A549 treated with Hydrocortisone at 1 μM for 4 hours (cell line): ENCODE measurements at places on chromosomes 7 and 10. TPM values are rescaled to one million over a fixed set of nuclear protein-coding genes. Genes with fewer than 3 reads are reported as not detected.

OR2A5 gene
- not detected in 5 replicates for total RNA-seq

ATXN7L1 gene
- total RNA-seq, result 5.3 to 6.2 TPM (median 5.4 TPM) in 5 replicates

SLC16A9 gene
- 0.08 to 0.13 TPM (median 0.12 TPM) in 5 replicates for total RNA-seq

CALHM1 gene
- total RNA-seq, result not detected in 5 replicates

ABCC2 gene
- 111 to 137 TPM (median 117 TPM) in 5 replicates for total RNA-seq

VAX1 gene
- total RNA-seq, result 1.3 to 1.6 TPM (median 1.5 TPM) in 5 replicates

TMEM106B gene
- 28.7 to 38.2 TPM (median 33.8 TPM) in 5 replicates for total RNA-seq

TMEM229A gene
- not detected in 5 replicates for total RNA-seq

GOT1 gene
- 35.0 to 40.0 TPM (median 38.4 TPM) in 5 replicates for total RNA-seq

SPAM1 gene
- not detected in 5 replicates for total RNA-seq

ATG9B gene
- total RNA-seq, result 0.34 to 1.1 TPM (median 0.70 TPM) in 5 replicates

GIGYF1 gene
- 14.9 to 18.4 TPM (median 16.5 TPM) in 5 replicates for total RNA-seq

AQP1 gene
- total RNA-seq, result 0.37 to 0.52 TPM (median 0.45 TPM) in 5 replicates

HILPDA gene
- total RNA-seq, result 23.0 to 25.8 TPM (median 25.6 TPM) in 5 replicates

TRIM50 gene
- total RNA-seq, result not detected in 5 replicates

VSIR gene
- 30.8 to 38.0 TPM (median 36.7 TPM) in 5 replicates for total RNA-seq

OGDH gene
- total RNA-seq, result 26.4 to 36.1 TPM (median 29.9 TPM) in 5 replicates

SPDYE2B gene
- not detected in 5 replicates for total RNA-seq

PIP gene
- total RNA-seq, result 0.35 to 0.64 TPM in 2 of 5 replicates, not detected in the others

OR9A4 gene
- not detected in 5 replicates for total RNA-seq

INPP5A gene
- 12.3 to 14.1 TPM (median 12.8 TPM) in 5 replicates for total RNA-seq

ADK gene
- 31.6 to 36.1 TPM (median 33.1 TPM) in 5 replicates for total RNA-seq

NKX1-2 gene
- total RNA-seq, result 0.03 TPM in 4 of 5 replicates, not detected in the other

PDZD7 gene
- 0.67 to 1.1 TPM (median 0.77 TPM) in 5 replicates for total RNA-seq

SPDYE3 gene
- not detected in 5 replicates for total RNA-seq

MDFIC gene
- 14.9 to 23.1 TPM (median 18.5 TPM) in 5 replicates for total RNA-seq

ZNF365 gene
- total RNA-seq, result 0.83 to 1.2 TPM (median 1.0 TPM) in 5 replicates

NXPH1 gene
- total RNA-seq, result not detected in 5 replicates

COL26A1 gene
- total RNA-seq, result 0.41 to 0.67 TPM (median 0.59 TPM) in 5 replicates

ITPRID1 gene
- total RNA-seq, result not detected in 5 replicates

SEMA3E gene
- 1.4 to 2.7 TPM (median 2.3 TPM) in 5 replicates for total RNA-seq

TEX47 gene
- total RNA-seq, result not detected in 5 replicates

MYL7 gene
- total RNA-seq, result not detected in 5 replicates

PON2 gene
- 343 to 385 TPM (median 382 TPM) in 5 replicates for total RNA-seq

INTS15 gene
- 23.1 to 27.9 TPM (median 24.9 TPM) in 5 replicates for total RNA-seq

HGF gene
- 0.05 to 0.07 TPM in 2 of 5 replicates, not detected in the others for total RNA-seq

EGR2 gene
- total RNA-seq, result 0.21 to 0.52 TPM (median 0.28 TPM) in 5 replicates

SEC31B gene
- 1.4 to 2.5 TPM (median 2.1 TPM) in 5 replicates for total RNA-seq

CYP3A4 gene
- 0.07 to 0.15 TPM in 2 of 5 replicates, not detected in the others for total RNA-seq

DBNL gene
- total RNA-seq, result 68.0 to 72.5 TPM (median 70.2 TPM) in 5 replicates
